ENCODE measurements at places on chromosomes 12 and 14.

DNA sequence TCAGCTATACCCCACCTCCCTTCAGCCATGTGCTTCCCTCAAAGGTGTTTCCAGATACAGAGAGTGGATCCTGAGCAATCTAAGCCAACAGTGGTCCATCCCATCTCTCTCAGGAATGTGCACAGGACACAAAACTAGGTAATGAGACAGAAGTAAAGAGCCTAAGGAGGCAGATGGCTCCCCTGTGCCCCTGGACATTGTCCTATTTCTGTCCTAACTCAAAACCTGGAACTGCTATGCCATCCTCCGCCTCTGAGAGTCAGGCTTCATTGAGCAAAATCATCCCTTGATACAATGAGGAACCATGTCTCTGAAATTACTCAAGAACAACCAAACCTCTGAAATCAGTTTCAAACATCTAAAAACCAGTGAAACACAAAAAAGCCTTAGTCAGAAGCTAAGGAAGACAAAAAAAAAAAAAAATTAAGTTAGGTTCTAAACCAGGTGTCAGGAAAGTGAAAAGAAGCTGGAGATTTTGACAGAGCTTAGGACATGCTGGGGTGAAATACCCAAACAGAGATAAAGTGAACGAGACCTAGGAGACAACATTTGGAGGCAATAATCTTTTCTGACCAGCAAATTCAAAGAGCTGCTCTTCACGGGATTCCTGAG is 200.3 kb upstream of the PLEKHG7 start:
- DNase-seq = no peak

DNA sequence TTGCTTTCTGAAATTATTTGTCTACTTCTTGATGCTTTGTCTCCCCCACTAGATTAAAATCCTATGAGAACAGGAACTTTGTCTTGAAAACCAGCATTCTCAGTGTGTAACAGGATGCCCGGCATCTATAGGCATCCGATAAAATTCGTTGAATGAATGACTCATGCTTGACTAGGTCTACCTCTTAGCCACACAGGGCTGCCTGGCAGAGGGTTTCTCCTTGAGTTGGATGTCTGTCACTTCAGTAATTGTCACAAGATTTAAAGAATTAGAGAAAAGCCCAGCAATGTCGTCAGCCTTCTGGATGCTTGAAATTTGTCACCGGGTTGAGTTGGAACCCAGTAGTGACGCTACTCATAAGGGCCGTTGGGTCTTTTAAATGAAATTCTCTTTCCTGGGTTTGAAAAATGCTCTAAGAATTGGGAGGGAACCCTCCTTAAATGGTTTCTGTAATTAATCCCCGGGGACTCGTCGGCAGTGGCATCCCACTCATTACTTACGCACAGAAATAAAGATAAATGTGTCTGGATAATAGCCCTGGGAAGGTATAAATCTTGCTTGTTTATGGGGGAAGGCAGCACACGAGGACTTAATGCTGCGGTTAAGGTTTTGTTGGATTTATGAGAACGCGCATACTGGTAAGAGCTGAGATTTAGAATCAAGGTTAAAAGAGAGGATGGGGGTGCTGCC is 194.1 kb downstream of the AACS start:
- no peak for DNase-seq

DNA sequence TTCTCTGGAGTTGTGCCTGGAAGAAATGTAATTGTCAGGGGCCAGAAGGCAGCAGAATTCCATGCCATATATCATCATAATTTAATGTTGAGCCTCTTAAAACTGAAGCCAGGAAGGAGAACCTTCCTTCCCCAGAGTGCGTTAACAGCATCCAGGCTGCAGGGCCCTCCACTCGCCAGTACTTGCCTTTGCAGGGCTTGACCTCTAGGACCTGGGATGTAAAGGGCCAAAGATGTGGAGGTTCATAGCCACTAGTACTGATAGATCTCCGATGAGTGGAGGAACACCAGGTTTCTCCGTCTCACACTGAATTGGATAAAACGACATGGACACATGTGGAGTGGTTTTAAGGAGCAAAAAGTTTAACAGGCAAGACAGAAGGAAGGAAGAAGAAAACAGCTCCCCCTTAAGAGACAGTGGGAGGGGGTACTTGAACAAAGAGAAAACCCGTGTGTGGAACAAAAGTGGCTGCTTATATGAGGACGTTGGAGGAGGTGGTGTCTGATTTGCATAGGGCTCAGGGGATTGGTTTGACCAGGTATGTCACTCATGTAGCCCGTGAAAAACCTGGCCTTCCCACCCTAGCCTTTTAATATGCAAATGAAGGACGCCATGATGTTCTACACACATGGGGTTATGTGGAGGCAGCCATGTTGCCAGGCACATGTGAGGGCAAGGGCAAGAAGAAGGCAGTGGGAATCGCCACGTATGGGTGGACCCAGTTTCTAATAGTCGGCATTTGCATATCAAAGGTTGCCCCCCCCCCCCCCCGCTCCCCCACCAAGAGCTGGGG is 38.8 kb upstream of the WSCD2 start:
- DNase-seq = no peak

DNA sequence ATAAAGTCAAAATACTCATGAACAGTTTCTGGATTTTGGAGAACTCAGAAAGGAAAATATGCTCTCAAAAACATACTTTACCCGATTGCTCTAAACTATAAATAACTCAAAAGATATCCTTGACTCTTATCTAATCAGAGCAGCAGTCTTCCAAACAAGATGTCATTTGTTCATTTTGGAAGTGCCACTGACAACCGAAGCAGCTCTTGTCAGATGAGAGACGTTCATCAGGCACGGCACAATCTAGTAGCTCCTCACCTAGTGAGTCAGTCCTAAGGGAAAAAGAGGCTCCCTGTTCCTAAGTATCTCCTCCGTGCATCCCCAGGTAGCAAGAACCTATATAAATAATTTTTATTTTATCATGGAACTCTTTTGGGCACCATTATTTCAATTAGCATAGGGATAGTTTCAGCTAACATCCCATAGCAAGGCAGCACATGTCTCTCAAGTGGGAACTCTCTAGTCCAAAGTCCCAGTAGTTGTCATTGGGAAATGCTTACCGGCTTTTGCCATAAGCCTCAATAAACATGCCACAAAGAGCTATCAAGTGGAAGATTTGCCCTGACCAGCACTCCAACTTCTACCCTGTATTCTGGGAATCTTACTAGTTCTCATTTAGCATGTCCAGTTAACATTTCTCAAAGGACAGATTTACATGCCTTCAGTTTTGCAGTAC is 14.1 kb upstream of the TMEM263 start:
- no peak for DNase-seq

DNA sequence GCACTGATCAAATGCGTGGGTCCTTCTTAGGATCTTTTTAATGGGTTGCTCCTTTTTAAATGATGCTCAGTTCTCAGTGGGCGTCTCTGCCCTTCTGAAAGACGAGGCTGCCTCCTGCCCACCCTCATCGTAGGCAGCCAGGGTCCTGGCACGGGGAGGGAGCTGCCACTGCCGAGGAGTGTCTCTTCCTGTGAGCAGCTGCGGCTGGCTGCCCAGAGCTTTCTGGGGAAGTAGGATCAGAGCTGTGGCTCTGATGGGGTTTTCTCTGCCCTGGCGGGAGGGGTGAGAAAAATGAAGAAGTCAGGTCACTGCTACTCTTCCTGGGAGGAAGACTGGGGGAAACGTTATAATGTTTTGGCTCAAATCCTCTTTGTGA is 31.1 kb upstream of the BEGAIN start:
- DNase-seq = no peak

- no peak for DNase-seq
Observed at GRCh38 chr14:95361373-95362137, 41.8 kb upstream of the CLMN start.

DNA sequence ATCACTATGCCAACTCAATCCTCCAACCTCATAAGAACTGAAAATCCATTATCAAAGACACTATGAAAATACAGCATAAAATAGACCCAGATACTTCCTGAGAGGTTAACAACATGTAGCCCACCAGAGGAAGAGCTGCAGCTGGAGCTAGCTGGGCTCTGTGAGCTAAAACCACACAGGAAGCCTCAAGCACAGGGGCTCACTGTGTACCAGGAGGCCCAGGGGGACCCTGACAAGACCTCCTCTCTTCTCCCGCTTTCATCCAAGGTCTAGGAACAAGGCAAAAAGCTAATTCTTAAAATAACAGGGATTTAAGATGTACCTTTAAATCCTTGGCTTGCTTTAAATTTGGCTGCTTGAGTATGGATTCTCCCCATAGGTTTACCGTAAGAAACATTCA is 53.6 kb downstream of the EIF2S3B start:
- no peak for DNase-seq

GRCh38 chr12:114018669-114019068 is 52.5 kb upstream of the RBM19 start:
- no peak for DNase-seq

DNA sequence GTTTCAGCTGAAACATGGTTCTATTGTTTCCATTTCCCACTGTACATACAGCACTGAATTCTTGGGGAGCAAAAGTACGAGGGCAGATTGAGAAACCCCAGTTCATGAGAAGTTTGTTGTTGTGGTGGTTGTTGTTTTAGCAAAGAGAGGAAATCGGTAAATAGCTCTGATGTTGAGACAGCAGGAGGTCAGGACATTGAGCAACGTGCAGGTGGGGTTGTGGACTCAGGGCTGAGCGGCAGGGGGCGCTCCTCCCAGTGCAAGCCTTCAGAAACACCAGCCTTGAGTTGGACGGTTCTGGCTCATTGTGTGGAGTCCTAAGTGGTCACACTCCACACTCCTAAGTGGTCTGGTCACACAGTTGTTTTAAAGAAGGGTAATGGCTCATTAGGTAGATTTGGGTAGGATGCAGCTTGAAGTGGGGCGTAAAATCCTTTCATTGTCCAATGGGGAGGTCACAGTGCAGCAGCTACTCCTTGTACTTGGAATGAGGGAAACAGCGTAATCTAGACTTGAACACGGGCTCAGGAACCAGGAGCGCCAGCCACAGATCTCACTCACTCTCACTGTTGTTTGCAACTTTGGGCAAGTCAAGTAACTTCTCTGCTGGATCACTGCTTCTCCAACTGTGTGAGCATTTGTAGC is 14.5 kb upstream of the PWP1 start:
- no peak for DNase-seq

DNA sequence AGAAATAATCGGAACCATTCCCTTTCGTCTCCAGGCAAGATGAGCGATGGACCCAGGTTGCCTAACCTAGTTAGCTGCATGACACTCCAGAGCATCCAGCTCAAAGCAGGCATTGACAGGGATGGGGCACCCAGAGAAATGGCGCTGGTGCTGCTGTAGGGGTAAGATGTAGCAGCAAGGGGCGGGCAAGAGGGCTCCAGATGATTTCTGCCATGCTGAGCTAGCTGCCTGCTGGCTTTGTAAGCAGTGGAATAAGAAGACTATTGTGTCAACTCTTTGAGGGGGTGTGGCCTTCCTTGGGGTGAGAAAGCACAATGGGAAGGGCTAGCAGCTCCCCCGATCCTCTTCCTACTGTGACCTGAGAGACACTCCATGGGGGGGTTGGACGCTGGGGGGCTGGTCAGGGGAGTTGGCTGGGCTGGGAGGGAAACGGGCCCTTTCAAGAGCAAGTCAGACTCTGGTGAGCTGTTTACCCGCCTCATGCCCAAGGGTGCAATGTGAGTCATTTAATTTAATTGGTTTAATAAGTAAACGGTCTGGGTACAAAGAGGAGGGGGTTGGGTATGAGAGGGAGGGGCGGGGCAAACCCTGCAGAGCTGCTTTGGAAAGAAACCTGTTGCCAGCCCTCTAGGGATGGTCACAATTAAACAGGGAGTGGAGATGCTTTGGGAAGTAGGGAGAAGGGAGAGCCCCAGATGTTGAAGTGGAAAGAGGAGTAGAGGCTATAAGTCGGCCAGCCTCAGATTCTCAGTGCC is 50.5 kb downstream of the B4GALNT3 start:
- DNase-seq = no peak

DNA sequence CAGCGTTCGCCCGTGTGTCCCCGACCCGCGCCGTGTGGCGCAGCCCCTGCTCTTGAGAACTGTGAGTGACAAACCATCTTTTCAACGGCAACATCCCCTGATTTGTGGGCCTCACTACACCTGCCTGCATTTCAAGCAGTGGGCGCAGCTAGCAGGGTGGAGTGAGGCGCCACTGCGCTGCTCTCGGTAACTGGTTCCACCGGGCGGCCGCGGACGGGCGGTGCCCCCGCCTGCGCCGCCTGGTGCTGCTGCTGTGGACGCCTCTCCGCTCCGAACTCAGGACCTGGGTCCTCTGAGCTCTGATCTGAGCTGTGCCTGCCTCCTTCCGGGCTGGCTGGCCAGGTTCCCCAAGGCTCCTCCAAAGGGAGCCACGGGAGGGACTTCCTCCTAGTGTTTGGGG is 5.9 kb upstream of the DEGS2 start:
- DNase-seq = no peak

- DNase-seq = no peak
Observed at GRCh38 chr12:96335270-96335669, 65.0 kb downstream of the CDK17 start.

DNA sequence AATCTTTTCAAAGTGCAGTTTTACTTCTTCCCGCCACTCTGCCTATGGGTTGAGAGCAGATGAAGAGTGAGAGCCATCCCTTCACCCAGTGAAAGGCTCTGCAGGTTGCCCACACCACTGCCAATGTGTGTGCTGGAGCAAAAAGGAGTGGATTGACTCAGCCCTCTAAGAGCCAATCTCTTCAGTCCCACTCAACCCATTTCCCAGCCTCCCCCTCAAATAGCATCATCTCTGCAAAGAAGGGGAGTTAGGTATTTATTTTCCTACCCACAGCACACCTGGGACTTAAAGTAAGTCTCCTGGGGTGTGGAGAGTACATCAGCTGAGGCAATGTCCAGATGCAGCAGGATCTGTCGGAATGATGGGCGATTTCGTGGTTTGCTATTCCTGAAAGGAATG is 15.3 kb downstream of the MAP3K12 start:
- no peak for DNase-seq

DNA sequence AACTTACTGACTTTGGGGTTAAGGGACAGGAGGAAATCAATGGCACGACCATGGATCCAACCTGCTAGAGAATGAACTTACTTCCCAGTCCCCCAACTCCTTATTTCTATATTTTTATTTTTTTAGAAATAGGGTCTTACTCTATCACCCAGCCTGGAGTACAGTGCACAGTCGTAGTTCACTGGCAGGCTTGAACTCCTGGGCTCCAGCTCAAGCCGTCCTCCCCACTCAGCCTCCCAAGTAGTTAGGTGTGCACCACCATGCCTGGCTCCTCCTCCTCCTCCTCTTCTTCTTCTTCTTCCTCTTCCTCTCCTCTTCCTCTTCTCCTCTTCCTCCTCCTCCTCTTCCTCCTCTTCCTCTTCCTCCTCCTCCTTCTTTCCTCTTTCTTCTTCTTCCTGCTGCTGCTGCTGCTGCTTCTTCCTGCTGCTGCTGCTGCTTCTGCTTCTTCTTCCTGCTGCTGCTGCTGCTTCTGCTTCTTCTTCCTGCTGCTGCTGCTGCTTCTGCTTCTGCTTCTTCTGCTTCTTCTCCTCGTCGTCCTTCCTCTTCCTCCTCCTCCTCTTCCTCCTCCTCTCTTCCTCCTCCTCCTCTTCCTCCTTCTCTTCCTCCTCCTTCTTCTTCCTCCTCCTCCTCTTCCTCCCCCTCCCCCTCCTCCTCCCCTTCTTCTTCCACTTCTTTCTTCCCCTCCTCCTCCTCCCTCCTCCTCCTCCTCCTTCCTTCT is 390.1 kb upstream of the RGS6 start:
- no peak for DNase-seq

All from SHP77 treated with DMSO at 0.1 percent for 48 hours (cell line).